Stimulated activated CD8-positive, alpha-beta memory T cell treated with anti-CD3 and anti-CD28 coated beads, Interleukin-7, amount 100 ng/mL, for 48 hours (primary cell): ENCODE measurements at places on chromosomes 4 and X.

DNA sequence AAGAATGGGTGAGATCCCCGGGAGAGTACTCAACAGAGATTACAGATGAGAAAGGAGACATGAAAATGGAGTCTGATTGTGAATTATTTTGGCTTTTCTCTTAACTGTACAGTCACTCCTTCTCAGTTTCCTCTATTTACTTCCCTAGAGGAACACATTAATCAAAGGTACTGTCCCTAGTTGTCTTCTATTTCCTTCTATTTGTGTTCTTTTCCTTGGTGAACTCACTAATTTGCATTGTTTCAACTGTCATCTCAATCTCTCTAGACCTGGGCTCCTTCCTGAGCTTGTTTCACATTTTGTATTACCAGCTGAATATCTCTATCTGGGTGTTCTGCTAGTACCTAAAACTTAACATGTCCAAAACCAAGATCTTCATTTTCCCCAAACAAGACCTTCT is 59.8 kb downstream of the ABCB7 start:
- no peak for DNase-seq

- DNase-seq: no peak
Observed at GRCh38 chrX:1491851-1492349, 39.2 kb upstream of the ASMTL start.

GRCh38 chr4:94802091-94802490 is 44.3 kb downstream of the BMPR1B start:
- no peak for DNase-seq

DNA sequence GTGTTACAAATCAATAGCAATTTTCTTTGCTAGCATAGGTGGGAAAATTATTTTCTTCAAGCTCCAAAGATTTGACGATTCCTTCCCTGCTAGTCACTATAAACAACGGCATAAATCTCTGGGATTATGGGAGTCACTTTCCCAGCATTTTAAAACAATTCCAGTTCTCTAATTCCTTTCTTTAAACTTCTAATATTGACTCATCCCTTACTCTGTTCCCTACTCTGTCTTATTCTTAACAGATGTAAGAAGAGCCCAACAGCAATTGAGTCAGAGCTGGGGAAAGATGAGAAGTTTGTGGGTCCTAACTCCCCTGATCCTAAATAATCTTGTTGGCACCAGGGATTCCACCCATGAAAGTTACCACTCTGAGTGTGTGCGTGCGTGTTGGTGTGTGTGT is 47.4 kb upstream of the IL21 start:
- no peak for DNase-seq

DNA sequence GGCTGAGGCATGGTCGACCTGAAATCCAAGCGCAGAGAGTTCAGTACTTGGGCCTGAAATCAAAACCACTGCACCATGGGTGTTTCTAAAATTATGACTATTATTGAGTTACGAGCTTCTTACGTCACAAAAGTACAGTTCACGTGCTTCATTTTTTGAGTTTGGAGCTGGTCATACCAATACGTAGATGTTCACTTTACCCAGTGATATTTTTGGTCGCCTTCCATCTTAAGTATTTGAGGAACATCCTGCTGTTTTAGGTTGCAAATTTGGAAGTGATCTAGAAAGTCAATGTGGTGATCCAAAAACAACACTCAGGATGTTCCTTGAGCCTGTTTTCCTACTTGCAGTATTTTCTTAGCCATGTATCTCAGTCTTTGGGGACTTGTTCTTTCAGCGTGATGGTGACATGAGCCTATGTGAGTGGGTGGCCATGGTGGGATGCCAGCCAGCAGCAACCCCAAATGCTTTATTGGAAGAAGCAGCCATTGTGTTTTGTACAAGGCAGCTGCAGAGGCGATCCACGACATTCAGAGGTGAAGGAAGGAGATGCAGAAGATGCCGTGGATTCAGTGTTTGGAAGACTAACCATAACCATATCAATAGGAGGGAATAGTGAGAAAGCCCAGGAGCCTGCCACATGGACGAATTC is 28.7 kb downstream of the LDB2 start:
- no peak for DNase-seq

DNA sequence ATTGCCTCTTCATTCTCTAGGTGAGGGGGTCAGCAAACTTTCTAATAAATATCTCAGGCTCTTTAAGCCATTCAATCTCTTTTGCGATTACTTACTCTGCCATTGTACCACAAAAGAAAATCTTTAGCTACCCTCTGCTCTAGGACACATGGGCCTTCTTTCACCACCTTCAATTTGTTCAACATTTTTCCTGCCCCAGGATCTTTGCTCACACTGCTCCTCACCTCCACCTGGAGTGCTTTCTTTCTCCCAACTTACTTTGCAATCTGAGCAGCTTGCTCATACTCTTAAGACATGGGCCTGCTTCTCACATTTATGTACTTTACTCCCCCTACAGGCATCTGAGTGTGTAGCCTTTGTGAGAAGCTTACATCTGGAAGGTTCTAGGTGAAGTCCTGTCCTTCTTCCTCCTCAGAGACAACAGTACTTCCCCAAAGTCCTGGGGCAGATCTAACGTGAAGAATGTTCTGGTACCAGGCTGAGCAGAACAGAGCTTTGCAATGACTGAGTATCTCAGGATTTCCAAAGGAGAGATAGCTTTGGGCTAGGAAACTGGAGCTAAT is 55.0 kb upstream of the PRDM5 start:
- no peak for DNase-seq
